ENCODE measurements at places on chromosomes 2 and 18.
A peak's percentile ranks its signal among the peaks of the same experiment; 100 is the strongest.

GRCh38 chr2:19140463-19141208 lies 217.8 kb downstream of the OSR1 start:
- peak; percentile 57 for DNase-seq

DNA sequence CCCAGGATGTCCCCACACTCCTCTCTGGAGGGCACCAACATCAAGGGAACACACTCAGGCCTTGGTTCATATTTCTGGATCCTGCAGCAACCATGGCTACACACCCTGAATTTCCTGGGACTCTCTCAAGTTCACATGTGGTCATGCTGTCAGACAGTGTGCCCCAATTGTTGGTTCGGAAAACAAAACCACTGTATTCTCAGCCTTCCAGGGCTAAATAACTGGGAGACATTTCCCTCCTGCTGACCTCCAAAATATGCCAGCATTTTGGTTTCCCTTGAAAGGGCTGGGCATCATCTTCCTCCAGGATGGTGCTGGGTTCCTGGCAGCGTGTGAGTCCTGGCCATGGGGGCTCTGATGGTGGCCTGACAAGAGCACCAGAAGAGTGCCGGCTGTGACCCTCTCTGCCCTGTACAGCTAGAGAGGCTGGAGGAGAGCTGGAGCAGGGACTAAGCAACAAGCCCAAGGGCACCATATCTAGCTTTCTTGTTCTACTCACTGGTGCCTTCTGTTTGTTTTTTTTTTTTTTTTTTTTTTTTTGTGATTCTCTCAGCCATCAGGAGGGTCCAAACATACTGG lies 37.5 kb upstream of the WIPF1 start:
- DNase-seq, result peak; percentile 23

DNA sequence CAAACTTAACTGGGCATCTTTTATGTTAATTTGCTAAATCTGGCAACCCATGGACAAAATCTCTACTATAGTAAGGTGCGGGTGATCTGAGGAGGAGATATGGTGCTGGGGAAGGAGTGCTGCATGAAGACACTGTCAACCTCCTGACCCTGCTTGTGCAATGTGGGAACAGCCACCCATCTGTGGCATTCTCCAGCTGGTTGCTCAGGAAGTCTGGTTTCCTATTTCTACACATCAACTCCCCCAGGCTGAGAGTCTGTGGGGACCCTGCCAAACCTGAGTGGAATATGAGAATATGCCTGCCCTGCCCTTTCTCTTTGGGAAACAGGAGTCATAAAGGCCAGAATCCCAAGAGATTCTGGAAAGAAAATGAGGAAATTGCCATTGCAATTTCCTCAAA lies 60.1 kb upstream of the PAX3 start:
- peak; percentile 16 for DNase-seq

GRCh38 chr18:12255626-12256026 lies 1.5 kb downstream of the CIDEA start:
- DNase-seq, result peak; percentile 14

- peak; percentile 21 for DNase-seq
These were observed 17.9 kb upstream of the IL18R1 start for GRCh38 chr2:102337481-102338386.

- no peak for DNase-seq
These were observed 17.2 kb downstream of the NRXN1 start for GRCh38 chr2:51014759-51015158.

DNA sequence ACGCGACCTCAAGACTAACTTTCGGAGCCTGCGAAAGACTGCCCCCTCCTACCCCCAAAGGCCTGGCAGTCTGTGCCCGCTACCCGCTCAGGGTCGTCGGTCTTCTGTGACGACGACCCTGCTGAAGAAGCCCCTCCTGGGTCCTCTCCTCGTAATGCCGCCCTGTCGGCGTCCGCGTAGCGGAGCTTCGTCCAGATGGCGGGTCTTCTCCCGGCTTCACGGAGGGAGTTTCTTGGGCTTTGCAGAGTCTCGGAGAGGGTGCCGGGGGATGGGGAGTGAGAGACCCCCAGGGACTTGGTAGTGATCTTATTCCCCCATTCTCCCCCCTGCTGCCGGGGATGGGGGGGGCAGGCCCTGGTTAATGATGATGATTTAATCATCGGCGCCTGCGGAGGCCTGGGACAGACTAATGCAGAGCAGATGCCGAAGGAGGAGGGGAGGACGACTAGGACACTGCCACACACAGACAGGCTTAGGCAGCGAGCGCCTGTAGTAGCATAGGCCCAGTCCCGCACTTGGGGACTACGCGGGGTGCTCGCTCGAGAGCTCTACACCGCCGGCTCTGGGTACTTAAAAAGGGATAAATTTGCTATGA lies 528 bp upstream of the PCGF1 start:
- DNase-seq, result peak; percentile 82

- no peak for DNase-seq
These were observed 152.6 kb upstream of the RND3 start for GRCh38 chr2:150640039-150640438.

- DNase-seq, result no peak
These were observed at the start of gene IGFBP2 for GRCh38 chr2:216632952-216633615. TSS of gene IGFBP2 (plus strand) at chr2:216633420. CDS start at chr2:216633524, 104 bp downstream.

- DNase-seq, result no peak
These were observed 13.3 kb downstream of the CHRNA1 start for GRCh38 chr2:174750923-174751441.

- DNase-seq, result no peak
These were observed 420.3 kb downstream of the SOCS6 start for GRCh38 chr18:70709144-70709543.

DNA sequence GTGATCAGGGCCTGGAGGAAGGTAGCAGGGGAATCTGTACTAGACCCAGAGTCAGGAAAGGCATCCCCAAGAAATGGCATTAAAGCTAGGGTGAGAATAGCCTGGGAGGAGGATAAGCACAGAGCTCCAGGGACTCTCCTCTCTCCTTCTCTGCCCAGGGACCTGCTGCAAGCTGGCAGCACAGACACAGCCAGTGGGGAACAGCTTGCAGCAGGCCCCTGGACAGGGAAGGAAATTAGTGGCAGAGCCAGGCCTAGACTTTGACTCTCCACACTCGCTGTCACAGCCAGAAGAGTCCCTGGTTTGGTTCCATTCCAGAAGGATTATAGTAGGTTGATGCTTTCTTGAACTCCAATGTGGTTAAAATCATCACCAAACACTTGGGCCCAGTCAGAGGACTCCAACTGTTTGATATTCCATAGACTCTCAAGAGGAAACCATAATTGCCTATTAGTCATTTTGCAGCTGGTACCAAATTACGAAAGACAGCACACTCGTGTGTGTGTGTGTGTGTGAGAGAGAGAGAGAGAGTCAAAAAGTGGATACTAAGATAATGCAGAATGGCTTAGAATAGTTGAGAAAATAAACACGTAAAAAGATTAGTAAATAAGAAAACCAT lies 95.5 kb upstream of the ATP8B1 start:
- peak; percentile 92 for DNase-seq

DNA sequence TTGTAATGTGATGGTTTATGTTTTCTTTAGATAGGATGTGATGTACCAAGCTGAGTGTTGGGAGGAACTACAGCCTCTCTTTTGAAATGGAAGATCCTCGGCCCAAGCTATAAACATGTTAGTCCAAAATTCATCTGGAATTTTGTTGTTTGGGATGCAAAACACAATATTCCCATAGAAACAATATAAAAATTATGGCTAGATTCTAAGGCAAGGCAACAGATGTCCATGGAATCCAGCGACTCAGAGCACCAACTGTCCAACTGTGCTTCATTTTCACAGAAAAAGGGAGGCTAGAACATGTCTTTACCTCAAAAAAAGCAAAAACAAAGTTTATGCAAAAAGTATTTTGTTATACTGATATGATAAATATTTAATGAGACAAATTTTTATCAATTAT lies 52.4 kb upstream of the ATP8B1 start:
- DNase-seq, result no peak

DNA sequence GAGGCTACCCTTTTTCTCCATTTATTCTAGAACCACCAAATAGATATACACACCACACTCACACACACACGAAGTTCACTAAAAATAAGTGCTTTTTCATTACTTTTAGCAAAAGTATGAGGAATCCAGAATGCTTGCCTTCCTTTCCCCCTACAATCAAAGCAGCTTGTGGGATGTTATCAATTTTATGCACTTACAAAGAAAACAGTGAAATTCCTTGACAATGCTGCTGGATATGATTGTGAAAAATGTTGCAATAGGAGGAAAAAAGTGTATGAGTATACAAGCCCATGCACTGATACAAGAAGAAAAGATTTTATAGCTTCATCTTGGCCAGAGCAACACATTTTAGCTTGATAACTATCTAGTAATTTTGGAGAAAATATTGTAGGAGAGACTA lies 269.2 kb downstream of the XIRP2 start:
- no peak for DNase-seq

- no peak for DNase-seq
These were observed 86.9 kb upstream of the ZC3H15 start for GRCh38 chr2:186399082-186399644.

GRCh38 chr18:41456831-41457230 lies 498.2 kb upstream of the PIK3C3 start:
- DNase-seq, result no peak

DNA sequence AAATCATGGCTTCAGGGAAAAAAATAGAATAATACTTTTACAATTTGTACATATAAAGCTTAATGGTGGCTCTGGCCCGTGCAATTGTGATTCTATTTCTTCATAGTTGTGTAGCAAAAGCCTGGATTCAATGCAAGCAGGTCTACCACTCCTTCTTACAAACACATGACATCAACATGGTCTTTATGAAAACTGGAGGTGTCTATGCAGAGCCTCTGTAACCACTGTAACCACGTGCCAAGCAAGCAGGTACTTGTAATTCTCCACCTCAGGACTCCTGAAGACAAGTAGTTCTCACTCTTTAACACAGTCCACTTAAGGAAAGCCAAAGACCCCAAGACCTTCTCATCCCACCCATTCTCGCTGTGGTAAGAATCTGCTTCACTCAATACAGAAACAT lies 62.6 kb downstream of the METTL4 start:
- DNase-seq, result no peak

DNA sequence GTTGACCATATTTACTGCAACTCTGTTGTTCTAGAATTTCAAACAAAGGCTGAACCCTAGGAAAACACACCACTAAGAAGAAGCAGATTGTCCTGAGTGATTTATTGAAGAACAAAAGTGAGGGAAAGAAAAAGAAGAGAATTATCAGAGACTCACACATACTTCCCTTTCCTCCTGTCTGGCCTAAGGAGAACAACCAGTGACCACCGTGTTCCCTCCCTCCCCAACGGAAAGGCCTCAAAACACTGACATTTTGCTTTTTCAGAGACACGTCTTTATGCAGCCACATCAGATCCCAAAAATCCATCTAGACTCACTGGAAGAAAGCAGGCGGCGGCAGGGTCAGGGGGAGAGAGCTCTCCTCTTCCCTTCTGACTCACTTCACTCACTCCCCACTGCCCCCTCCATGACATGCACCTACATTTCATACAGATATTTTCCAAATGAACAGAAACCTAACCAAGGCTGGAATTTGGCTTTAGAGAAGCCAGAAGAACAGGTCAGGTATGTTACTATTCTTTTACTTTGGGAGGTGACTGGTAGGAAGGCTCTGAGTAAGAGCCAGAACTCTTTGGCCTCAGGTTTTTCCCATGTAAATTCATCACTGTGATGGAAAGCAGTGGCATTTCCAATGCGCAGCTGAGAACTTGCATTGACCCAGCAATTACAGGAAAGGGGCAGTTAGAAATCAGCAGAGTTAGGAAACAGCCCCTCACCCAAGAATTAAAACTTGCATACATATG lies 169.9 kb downstream of the BCL11A start:
- DNase-seq, result no peak

DNA sequence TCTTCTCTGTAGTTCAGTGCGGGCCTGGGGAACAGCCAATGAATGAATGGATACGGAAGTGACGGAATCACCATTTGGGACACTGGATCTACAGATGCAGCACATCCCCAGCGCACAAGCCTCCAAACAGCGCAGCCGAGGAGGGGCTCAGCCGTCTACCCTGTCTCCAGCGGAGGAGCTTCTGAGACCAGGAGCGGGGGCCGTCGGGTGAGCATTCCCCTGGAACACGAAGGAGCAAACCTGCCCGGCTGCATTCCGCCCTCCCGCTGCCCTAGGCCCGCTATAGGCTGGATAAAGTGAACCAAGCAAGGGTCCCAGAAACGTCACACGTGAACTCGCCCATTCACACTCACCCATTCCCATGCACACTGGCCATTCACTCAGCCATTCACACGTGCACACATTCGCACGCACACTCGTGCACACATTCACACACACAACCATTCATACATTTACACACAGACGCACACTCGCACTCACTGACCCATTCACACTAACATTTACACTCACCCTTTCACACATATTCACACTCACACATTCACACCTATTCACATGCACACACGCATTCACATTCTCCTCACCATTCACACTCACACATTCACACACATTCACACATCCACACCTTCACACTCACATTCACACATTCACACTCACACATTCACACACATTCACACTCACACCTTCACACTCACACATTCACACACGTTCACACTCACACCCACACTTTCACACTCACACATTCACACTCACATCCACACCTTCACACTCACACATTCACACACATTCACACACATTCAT lies 63.4 kb downstream of the BIN1 start:
- DNase-seq, result no peak

GRCh38 chr2:240136013-240136670 lies at the start of gene COPS9:
TSS of gene COPS9 (minus strand) at chr2:240136305. CDS start at chr2:240136284, 21 bp downstream.
- DNase-seq, result peak; percentile 91

DNA sequence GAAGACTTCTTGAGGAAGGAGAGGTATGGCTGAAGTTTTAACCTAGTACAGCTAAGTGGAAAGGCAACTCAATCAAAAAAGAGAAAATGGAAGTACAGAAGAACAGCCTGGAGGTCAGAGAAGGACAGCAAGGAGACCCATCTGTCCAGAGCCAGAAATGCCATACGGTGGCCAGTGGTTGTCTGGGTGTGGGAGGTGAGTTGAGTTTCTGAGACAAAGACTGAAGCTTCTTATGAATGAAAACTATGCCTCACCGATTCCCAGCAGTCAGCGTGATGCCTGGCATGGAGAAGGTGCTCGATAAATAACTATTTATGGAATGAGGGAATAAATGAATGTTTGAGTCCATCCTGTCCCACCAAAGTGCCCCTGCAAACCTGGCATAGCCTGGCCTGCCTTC lies 98.8 kb downstream of the MRO start:
- DNase-seq, result no peak

DNA sequence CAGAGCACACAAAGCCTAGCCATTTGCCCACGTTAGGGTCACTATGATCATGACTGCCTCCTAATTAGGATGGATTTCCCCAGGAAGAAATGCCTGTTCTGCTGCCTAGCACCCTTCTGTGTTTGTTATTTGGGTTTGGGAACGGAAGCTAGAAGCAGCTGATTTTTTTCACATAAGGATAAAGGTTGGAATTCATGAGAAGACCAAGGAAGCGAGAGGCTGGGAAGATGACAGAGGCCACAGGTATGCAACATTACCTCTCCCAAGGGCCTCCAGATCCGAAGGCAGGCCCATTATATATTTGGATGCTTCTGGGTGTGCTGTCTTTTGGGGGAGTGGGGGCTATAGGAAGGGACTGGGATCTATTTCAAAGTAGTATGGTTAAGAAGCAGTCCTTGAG lies 204.7 kb downstream of the FBXO15 start:
- DNase-seq, result no peak
